Caki2 (cell line): ENCODE measurements at places on chromosomes 13 and 19.

DNA sequence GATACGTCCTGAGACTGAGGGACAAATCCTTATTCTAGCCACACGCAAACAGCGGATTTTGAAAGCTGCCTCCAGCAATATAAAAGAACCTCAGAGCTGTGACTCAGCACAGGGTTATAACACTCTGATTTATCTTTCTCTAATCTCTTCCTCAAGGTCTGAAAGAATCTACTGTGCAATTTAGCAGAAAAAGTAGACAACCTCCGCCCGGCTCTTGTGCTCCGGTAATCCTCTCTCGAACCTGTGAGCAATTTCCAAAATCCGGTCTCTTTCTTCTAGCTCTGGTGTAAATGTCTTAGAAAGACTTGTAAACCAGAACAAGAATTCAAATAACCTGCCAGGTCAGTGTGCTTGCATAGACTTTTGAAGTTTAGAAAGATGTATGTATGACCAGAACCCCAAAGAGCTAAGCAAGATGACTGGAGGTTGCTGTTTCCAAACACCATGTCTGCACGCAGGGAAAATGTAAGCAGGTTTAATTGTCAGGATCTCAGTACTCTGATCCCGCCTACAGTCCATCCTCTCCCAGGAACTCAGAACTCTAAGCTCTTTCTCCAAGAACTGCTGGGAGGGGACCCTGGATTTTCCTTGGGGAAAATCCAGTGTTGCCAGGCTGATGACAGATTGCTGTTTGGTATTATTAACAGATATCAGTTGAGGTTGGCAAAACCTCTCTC is 338.1 kb downstream of the RFC3 start:
- DNase-seq, result peak; percentile 28

GRCh38 chr13:37319031-37319443 is 213.6 kb upstream of the CSNK1A1L start:
- no peak for DNase-seq

DNA sequence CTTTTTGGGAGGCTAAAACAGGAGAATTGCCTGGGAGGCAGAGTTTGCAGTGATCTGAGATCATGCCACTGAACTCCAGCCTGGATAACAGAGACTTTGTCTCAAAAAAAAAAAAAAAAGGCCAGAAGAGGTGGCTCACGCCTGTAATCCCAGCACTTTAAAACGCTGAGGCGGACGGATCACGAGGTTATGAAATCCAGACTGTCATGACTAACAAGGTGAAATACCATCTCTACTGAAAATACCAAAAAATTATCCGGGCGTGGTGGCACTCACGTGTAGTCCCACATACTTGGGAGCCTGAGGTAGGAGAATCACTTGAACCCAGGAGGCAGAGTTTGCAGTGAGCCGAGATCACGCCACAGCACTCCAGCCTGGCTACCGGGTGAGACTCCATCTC is 39.9 kb downstream of the ZNF611 start:
- no peak for DNase-seq

DNA sequence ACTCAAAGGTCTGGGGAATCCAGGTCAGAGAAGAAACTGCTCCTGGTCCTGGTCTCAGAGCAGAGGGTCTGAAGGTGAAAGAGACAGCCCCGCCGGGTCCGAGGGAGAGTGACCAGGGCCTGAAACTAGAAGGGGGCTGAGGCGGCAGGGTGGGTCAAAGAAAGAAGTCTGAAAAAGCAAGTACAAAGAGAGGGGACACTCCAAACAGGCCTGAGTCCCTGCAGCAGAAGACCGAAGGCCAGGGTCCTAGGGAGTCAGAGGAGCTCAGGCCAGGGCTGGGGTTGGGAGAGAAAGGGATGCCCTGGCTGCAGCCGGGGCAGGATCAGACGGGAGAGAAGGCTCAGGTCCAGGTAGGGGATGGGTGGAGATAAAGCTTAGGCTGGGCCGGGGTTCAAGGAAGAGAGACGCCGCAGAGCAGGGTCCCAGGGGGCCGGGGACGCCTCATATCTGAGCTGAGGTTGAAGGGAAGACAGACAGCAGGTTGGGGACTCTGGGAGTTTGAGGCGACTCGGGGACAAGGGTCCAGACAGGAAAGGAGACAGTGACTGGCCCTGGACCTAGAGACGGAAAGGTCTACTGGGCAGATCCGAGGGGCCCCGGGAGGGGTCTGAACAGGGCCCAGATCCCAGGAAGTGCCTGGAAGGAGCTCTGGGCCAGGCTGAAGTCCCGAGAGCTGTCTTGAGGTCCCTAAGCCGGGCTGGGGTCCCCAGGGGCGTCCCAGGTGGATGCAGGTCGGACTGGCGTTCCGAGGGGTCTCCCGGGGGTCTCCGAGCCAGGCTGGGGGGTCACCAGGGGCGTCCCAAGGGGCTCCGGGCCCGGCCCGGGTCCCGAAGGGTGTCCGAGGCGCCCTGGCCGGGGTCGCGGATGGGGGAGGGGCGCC is 795 bp downstream of the MLLT1 start:
- DNase-seq, result no peak

- DNase-seq, result no peak
Measured at GRCh38 chr13:77219401-77219800, 107.5 kb downstream of the MYCBP2 start.

DNA sequence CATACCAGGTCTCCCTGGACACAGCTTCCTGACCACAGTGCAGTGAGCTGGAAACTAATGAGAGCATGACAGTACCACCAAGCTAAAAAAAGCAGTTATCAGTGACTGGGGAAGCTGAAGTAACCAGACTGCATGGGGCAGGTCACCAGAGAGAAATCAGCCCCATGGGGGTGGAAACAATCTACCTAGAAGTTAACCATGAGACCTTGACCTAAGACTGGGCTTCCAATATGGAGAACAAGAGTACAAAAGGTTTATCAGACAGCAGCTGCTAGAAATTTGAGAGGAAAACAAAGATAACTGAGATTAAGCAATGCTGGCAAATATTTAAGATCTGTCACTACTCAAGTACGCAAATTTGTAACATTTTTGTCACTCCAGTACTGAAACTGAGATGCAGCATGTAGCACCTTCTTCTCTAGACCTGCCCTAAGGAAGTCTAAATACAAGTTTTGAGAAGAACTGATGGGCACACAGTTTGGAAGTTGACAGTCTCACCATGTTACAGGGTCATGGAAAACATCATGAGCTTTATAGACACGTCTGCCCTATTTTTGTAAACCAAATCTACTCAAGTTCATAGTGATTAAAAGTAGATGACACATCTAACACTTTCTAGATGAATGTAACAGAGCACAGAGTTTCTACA is 2641.8 kb upstream of the PCDH20 start:
- no peak for DNase-seq

DNA sequence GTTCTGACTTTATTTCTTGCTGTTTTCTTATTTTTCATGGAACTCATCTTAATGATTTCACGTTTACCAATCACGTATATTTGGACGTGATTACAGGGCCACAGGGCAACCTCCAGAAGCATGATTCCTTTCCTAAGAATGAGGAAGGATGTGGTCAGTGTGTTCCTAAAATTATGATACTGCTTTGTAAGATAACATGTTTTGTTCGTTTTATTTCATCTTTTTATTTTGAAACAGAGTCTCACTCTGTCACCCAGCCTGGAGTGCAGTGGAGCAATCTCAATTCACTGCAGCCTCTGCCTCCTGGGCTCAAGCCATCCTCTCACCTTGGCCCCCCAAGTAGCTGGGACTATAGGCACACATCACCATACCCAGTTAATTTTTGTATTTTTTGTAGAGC is 24.8 kb upstream of the LAIR1 start:
- no peak for DNase-seq

DNA sequence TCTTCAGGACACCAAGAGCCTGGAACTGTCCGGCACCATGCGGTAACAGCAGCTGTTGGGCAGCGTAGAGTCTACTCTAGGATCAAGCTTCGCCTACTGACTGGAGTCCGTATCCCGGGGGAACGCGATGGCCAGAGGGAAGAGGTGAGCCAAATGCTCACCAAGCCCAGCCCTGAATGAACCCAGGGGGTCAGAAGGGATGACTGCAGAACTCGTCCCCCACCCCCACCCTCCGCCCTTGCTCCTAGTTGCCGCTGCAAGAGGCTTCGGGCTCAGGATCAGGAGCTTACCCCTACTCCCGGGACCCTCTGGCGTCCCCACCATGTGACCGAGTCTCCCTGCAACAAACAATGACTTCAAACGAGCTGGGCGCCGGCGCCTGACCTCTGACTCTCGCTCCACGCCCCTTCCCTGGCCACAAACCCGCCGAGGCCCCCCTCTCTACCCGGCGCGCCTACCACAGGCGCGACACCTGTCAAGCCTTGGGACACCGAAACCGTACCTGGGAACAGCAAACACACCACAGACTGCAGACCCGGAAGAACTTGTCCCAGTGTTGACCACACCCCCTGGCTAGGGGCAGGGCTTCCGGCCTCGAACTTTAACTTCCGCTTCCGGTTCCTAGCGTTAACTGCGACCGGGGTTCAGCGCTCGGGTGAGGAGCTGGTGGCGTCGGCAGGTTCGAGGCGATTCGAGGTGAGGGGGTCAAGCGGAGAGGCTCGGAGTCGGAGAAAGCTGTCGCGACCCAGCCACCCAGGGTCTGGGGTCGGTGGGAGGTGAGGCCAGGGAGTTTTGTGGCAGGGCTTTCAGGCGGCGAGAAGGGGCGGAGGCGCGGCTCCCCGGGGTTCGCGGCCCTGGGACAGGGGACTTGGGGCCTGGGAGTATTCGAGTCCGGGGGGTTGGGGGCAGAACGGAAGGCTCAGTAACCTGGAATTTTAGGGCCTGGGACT is at the start of gene UBL5:
TSS of gene UBL5 (plus strand) at position 630 of the 950 bp plus-strand sequence. CDS start 420 bp downstream, outside the sequence.
- DNase-seq, result peak; percentile 65

DNA sequence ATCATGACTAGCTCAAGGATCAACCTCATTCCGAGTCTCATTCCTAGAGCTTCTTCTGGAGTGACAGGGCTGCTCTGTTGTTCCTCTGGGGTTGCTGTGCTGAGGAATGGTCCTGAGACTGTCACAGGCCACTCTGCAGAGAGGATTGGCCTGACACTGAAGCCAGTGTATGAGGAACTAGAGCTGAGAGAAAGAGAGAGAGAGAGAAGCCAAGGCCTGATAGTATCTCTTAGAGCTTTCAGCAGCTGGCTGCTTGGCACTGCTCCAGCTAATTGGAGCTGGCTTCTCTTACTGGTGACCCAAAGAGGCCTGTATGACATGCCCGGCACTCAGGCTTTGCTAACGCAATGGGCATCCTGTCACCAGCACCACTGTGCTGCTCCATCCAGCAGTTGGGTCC is 73.4 kb upstream of the FLT1 start:
- no peak for DNase-seq

- DNase-seq, result peak; percentile 96
Measured at GRCh38 chr19:4870025-4870700, 2.7 kb upstream of the PLIN3 start.

DNA sequence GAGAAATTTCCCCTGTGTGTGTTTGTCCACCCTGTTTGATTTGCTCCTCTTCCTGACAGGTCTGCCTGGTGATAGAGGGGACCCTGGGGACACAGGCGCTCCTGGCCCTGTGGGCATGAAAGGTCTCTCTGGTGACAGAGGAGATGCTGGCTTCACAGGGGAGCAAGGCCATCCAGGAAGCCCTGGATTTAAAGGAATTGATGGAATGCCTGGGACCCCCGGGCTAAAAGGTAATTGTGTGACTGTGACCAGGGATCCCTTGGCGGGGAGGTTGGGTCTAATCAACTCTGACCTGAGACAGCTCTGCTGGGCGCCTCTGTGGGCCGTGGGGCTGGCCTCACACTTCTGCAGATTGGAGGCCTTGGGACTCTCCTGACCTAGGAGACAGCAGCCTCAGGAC is 81.4 kb downstream of the RAB20 start:
- no peak for DNase-seq

DNA sequence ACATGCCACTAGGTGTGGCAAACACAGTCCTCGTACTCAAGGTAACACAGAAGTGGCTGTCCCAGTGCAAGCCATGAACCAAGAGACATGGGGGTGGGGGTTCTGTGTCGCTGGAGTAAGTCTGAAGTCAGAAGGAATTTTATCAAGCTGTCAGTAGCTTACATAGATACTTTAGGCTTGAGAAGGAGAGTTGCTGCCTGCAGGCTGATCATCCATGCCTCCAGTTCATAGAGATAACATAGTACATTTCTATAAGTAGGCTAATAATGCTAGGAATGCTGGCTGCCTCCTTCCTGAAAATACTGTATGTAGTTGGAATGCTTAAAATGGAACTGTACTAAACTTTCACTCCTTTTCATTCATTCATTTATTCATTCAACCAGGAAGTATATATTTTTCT is 70.1 kb downstream of the CAB39L start:
- no peak for DNase-seq

GRCh38 chr19:33674626-33675367 is 53.0 kb downstream of the CHST8 start:
- no peak for DNase-seq

- DNase-seq, result no peak
Measured at GRCh38 chr19:35379992-35380391, 9.1 kb downstream of the GPR42 start.

GRCh38 chr19:13089139-13089856 is 13.4 kb downstream of the LYL1 start:
- no peak for DNase-seq

- no peak for DNase-seq
Measured at GRCh38 chr13:75705908-75706307, 69.8 kb downstream of the LMO7 start.

GRCh38 chr13:58843071-58843470 is 1211.5 kb downstream of the PCDH17 start:
- no peak for DNase-seq

GRCh38 chr19:45179072-45179891 is 698 bp downstream of the BLOC1S3 start:
- DNase-seq, result no peak

GRCh38 chr19:44590245-44591059 is 22.9 kb upstream of the IGSF23 start:
- no peak for DNase-seq

DNA sequence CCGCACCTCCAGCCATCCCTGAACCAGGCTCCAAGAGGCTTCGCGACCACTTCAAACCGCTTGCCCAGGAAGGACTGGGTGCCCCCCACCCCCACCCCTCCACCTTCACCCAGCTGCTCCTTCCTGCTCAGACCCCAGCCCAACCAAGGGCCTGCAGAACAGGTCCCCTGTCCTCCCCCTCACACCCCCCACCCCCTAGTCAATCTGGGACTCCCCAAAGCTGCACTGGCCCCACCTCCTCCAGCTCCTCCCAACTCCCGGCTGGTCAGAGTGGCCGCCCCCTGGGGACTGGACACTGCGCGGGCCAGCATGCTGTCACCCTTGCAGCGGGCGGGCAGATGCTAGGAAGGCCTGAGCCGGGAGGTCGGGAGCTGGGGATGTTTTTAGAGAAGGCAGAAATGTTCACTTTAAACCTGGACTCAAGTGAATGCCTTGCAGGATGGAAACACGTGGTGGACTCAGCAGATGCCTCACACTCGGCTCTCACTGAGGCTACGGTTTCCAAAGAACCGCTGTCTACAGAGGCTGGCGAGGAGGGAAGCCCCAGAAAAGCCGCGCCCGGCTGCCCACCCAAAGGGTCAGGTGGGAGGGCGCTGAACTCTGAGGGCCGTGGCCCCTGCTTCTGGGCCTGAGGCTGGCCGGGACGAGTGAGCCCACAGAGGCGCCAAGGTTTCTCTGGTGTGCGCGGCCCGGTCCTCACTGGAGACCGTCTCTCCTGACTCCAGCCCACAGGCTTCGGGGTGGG is 8.0 kb downstream of the RPL36 start:
- no peak for DNase-seq

GRCh38 chr19:18425515-18426415 is 6.6 kb downstream of the SSBP4 start:
- DNase-seq, result no peak
